Activated CD4-positive, alpha-beta T cell treated with anti-CD3 and anti-CD28 coated beads, Interleukin-2, amount 10 ng/mL, durations not matched to agents 7 days and 5 days (primary cell): ENCODE measurements at places on chromosomes 3 and 15. TPM values are rescaled to one million over a fixed set of nuclear protein-coding genes. Genes with fewer than 3 reads are reported as not detected.

DNA sequence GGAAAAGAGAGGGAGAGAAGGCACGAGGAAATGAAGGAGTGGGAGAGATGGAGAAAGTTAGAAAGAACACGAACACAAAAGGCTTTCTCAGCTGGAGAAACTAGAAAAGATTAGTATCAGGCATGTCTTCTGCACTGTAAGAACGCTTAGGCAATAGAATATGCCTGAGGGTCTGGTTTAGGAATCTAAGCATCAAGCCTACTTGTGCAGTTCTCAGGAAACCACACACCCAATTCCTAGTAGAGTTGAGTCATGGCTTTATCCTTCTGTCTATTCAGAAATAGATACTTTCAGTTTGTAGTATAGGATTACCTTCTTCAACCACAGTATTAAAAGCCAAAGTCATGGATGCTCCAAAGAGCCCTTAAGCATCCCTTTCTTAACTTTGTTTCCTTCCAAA is 969.4 kb downstream of the NTRK3 start:
- H3K4me1 ChIP-seq = no peaks in the 10 kb centered on the region
- no peak overlapping the region for H3K27ac ChIP-seq
- no peaks in the 10 kb centered on the region for H3K27me3 ChIP-seq
- H3K4me3 ChIP-seq = no peak overlapping the region

- H3K4me1 ChIP-seq = peaks cover 33% of the 10 kb centered on the region
- no peak overlapping the region for H3K27ac ChIP-seq
- peaks cover 13% of the 10 kb centered on the region for H3K36me3 ChIP-seq
- H3K4me3 ChIP-seq = no peak overlapping the region
- H3K27me3 ChIP-seq = peaks cover 1% of the 10 kb centered on the region
These were observed 5.0 kb downstream of the NUDT16 start for GRCh38 chr3:131386429-131387165.

DNA sequence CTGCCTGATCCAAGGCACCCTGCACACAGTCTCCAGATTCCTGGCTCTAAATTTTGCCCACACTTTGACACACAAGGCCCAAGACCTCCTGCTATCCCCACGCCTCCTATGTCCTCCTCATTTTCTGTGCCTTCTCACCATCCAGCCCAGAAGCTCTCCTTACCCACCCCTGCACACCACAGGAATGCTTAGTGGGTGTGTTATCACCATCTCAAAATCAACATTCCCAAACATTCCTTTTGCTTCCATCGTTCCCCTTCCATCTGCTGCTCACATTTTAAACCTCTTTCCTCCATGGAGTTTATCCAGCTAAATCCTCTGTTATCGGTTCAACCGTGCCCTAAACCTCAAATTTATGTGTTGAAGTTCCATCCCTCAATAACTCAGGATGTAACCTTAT is 43.9 kb downstream of the DGKG start:
- H3K36me3 ChIP-seq = no peaks in the 10 kb centered on the region
- no peaks in the 10 kb centered on the region for H3K27me3 ChIP-seq
- no peak overlapping the region for H3K4me3 ChIP-seq
- no peak for DNase-seq
- H3K27ac ChIP-seq = no peak overlapping the region
- H3K4me1 ChIP-seq = no peaks in the 10 kb centered on the region

- H3K4me1 ChIP-seq = no peaks in the 10 kb centered on the region
- no peak overlapping the region for H3K27ac ChIP-seq
- H3K27me3 ChIP-seq = no peaks in the 10 kb centered on the region
- no peak for DNase-seq
- no peak overlapping the region for H3K4me3 ChIP-seq
- H3K36me3 ChIP-seq = peaks cover 12% of the 10 kb centered on the region
These were observed 97.0 kb downstream of the TNIK start for GRCh38 chr3:171363202-171363601.

GRCh38 chr3:52289338-52289746 is 1.7 kb downstream of the GLYCTK start:
- peak overlapping the region; percentile 19 for H3K4me3 ChIP-seq
- H3K36me3 ChIP-seq = peaks cover 16% of the 10 kb centered on the region
- H3K27me3 ChIP-seq = no peaks in the 10 kb centered on the region
- peak overlapping the region; percentile 60 for H3K27ac ChIP-seq

DNA sequence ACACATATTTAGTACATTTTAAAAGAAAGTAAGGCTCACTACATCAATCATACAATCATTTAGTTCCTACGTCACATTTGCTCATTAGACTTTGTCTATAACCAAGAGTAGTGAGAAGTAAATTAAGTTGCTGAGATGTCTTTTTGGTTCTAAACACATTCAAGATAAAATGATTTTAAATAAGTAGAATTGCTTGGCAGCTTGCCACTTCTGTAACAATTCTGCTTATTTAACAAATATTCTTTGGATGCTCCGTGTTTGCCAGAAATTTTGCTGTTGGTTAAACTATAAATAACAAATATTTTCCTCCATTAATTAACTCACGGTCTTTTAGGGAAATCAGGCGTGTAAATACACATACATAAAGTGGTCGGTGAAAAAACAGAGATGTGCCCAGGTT is 18.3 kb downstream of the SUCNR1 start:
- peaks cover 25% of the 10 kb centered on the region for H3K4me1 ChIP-seq
- H3K36me3 ChIP-seq = no peaks in the 10 kb centered on the region
- no peak for DNase-seq
- H3K27me3 ChIP-seq = no peaks in the 10 kb centered on the region
- no peak overlapping the region for H3K27ac ChIP-seq
- H3K4me3 ChIP-seq = no peak overlapping the region

DNA sequence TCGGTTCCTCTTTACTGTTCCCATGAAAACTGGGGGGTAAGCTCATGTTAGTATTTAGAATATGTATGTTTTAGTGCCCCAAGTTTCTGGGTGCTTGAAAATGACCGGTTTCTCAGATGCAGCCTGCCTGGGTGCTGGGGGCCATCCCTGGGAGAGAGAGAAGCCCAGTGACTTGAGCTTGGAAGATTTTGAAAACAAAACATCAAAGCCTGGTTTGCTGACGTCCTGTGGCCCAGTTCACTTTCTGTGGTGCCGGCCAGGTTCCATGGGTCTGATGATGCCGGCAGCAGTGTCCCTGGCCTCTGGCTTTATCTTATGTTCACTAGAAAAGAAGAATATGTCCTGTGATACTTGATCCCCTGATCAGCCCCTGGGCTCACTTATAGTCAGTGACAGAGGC is 17.1 kb downstream of the APBA2 start:
- no peaks in the 10 kb centered on the region for H3K27me3 ChIP-seq
- no peaks in the 10 kb centered on the region for H3K36me3 ChIP-seq
- H3K4me3 ChIP-seq = no peak overlapping the region
- H3K4me1 ChIP-seq = peaks cover 18% of the 10 kb centered on the region
- DNase-seq = no peak
- H3K27ac ChIP-seq = no peak overlapping the region

DNA sequence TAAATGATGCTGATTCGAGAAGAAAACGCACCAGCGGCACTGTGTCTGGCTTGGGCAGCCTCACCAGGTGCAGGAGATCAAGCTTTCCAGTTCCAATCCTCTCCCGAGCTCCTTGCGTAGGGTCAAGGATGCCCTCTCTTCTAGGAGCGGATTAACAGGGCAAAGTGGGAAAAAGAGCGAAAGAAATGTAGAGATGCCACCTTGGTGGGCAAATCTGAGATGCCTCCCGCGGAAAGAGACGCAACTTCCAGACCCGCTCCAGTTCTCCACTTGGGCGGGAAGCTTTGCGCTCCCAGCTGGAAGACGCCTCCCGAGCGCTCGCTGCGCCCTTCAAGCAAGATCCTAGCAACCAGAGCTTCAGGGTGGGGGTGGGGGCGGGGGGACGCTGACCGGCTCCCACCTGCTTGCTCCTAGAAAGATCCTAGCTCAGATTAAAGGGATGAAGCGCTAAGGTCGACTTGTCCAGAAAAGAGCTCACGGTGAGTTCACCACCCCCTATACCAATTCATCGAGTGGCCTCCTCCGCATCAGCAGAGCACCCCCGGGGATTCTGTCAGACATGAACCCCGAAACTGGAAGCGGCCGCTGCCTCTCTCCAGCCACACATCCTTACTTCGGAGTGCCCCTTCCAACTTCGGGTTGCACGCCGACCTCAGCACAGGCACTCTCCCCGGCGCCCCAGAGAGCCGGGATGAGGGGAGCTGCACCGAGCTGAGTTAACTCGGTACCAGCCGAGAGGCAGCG is 769 bp downstream of the TAFA4 start:
- H3K27ac ChIP-seq = no peak overlapping the region
- DNase-seq = no peak
- no peak overlapping the region for H3K4me3 ChIP-seq
- peaks cover 76% of the 10 kb centered on the region for H3K27me3 ChIP-seq
- no peaks in the 10 kb centered on the region for H3K36me3 ChIP-seq

DNA sequence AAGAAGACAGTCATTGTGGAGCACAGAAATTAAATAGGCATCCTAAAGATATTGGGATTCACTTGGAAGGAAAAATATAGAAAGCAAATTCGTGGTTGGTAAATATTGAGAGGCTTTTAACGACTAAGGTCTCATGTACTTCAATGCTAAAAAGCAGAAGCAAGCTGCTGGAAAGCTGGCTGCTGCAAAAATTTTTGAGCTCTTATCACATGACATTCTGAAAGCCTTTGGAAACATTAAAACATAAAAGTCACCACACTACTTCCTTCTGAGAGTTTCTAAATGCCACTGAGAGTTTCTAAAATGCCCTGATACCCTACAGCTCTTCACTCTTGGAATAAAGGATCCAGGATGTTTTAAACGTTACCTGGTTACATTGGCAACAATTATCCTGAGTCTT is 39.0 kb upstream of the CBLB start:
- DNase-seq = peak; percentile 13
- H3K4me1 ChIP-seq = peaks cover 12% of the 10 kb centered on the region
- H3K27me3 ChIP-seq = no peaks in the 10 kb centered on the region
- H3K36me3 ChIP-seq = peaks cover 3% of the 10 kb centered on the region

DNA sequence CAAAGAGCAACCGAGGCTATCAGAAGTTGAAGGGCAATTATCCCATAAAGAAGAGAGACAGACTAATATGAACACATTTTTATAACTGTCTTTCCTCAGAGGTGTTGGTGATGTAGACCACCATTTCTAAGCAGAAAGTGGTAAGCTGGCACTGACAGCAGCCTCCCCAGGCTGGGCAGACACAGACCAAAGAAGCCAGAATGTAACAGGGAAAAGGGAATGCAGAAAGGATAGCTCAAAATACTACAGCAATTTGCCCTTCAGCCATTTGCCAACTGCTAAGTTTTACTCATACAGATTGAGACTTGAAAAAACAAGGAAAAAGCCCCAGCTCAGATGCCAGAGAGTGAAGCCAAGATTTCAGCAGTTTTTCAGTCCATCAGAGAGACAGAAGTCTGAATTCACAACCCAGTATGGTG is 73.5 kb upstream of the ABI3BP start:
- no peak for DNase-seq
- H3K27me3 ChIP-seq = peaks cover 23% of the 10 kb centered on the region
- peaks cover 4% of the 10 kb centered on the region for H3K4me1 ChIP-seq
- no peak overlapping the region for H3K27ac ChIP-seq
- no peak overlapping the region for H3K4me3 ChIP-seq

- H3K4me1 ChIP-seq = peaks cover 2% of the 10 kb centered on the region
- no peaks in the 10 kb centered on the region for H3K27me3 ChIP-seq
- H3K27ac ChIP-seq = no peak overlapping the region
- no peak for DNase-seq
These were observed 20.3 kb downstream of the CALML4 start for GRCh38 chr15:68184616-68185480.

DNA sequence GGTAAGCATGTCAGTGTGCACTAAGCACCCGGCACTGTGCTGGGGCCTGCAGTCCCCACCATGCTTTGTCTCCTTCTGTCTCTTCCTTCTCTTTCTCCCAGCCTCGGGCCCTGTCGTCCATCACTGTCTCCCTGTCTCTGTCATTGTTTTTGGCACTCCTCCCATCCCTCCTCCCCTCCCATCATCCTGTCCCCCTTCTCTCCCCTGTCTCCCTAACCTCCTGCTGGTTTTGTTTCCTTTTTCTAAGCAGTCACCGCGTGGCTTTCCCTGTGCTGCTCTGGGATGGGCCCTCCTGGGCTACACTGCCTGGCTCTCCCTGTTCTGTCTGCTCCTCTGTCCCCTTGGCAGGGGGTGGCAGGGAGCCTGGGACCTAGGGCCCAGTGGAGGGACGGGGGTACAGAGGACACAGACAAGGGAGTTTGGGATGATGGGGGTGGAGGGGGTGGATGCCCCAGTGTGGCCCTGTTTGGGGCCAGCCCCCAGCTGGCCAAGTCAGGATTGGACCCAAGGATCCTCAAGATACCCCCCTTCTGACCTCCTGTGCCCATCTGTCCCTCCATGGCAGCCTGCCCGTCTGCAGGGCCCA is 5.7 kb downstream of the CHST13 start:
- peaks cover 20% of the 10 kb centered on the region for H3K27me3 ChIP-seq
- H3K4me3 ChIP-seq = no peak overlapping the region
- peak overlapping the region; percentile 61 for H3K27ac ChIP-seq
- no peak for DNase-seq
- H3K36me3 ChIP-seq = no peaks in the 10 kb centered on the region

DNA sequence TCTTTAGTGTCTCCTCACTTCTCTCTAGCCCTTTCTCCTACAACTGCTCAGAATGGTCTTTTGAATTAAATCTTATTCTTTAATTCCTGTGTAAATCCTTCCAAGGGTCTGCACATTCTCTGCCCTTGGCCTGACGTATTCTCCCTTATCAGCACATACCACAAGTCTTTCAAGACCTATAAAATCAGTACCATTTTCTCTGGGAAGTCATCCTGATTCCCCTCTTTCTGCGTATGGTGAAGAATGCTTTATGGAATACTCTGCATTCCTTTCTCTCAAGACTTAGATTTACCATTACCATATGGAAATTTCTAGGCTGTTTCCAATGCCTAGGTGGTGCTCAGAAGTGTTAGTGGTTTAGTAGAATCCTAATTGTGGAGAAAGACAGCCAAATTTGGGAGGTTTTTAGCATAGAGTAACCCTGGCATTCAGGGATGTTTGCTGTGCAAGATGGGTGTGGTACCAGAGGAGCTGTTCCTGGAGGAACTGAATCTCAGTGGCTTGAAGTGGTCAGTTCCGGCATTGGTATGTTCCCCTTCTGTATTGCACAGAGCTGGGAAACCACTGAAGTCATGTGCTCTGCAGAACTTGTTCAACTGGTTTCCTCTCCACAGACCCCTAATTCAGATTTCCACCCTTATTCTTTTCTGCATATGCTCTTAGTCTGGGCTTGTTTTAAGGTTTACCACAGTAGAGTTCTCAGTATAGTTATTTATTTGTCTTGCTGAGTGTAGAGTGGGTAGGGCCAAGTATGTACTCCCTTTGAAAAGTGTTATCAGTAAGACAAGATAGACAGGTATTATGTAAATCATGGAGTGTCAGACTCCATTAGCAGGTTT is 24.5 kb downstream of the IQGAP1 start:
- no peaks in the 10 kb centered on the region for H3K27me3 ChIP-seq
- DNase-seq = peak; percentile 29
- no peak overlapping the region for H3K4me3 ChIP-seq

DNA sequence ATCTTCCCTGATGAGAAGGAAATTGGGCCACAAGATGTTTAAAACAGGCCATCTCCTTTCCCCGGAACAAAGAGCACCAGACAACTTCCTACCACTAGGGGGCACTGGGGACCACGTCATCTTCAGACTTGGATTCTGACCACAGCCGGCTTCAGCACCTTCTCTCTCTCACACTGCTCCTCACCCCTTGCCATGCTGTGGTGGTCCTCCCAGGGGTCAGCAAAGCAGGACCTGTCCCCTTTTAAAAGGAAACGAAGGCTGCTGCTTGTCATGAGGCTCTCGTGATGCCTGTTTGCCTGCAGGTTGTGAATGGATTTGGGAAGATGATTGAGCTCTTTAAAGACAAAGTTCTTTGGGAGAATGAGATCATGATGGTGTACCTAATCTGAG is 16.2 kb downstream of the RFT1 start:
- H3K4me3 ChIP-seq = no peak overlapping the region
- no peaks in the 10 kb centered on the region for H3K27me3 ChIP-seq
- H3K4me1 ChIP-seq = peaks cover 25% of the 10 kb centered on the region
- H3K27ac ChIP-seq = no peak overlapping the region
- DNase-seq = peak; percentile 89

Gene MORC1
- not detected for total RNA-seq

Gene HAPLN3
- total RNA-seq = 86.1 TPM

Gene GOLGA6L4
- total RNA-seq = 1.4 TPM

Gene SYNM
- total RNA-seq = 0.12 TPM
